ENCODE measurements at places on chromosomes 1 and 21.
A peak's percentile ranks its signal among the peaks of the same experiment; 100 is the strongest.

DNA sequence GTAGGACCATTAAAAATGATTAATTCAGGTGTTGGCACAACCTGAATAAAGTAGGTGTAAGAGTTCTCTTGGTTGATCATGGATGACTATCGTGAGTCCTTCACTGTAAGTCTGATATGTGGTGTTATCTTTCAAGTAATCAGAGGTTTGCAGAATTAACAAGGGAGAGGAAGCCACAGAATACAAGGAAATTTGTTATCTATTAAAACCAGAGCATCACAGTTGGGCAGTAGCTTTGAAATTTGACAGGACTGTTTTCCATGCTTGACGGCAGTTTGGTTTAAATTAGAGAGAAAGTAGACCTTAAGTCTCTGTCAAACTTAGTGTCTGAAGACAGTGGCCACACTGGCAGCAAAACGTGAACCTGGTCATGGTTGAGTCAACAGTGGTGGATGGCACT, 139.5 kb upstream of the KCNK2 start:
- no peak for DNase-seq

- DNase-seq = peak; percentile 83
Measured at GRCh38 chr1:156160743-156161171, 7.4 kb downstream of the SEMA4A start.

GRCh38 chr21:31520561-31521098, 138.9 kb upstream of the SOD1 start:
- DNase-seq = no peak

DNA sequence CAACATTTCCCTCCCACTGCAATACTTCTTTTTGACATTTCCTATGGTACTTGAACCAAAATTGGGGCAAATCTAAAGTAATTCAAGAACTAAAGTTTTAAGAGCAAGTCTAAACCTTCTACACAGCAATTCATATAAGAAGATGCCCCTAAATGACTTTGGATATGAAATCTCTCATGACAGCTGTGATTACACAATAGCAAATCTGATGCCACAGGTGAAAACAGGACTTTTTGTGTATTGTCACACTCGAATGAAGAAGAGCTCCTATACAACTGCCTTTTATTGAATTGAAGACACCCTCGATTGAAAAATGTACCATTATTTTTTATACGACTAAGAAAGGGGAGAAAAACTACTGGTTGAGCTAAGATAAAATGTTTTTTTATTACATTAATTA, 59.6 kb upstream of the DYNLT5 start:
- no peak for DNase-seq

- no peak for DNase-seq
Measured at GRCh38 chr1:151287767-151288500, 5.8 kb downstream of the ZNF687 start.

DNA sequence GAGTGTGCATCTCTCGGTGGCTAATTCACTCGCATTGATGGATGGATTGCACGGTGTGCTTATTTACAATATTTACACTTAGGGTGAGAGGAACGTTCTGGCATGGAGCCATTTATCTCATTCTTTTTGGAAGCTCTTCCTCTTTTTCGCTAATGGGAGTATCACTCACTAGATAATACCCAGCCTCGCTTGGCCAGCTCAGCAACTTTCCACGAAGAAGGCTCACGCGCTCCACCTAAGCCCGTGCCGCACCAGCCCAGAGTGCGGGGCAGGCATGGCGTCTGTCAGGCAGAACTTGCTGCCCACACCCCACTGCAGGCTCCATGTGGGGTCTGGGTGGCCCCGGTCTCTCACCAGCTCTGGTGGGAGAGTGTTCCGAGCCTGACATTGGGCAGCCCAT, 484.9 kb downstream of the NPHP4 start:
- no peak for DNase-seq

- no peak for DNase-seq
Measured at GRCh38 chr1:5576011-5576672, 416.1 kb downstream of the NPHP4 start.

- DNase-seq = no peak
Measured at GRCh38 chr1:22176258-22176657, 33.4 kb upstream of the WNT4 start.

DNA sequence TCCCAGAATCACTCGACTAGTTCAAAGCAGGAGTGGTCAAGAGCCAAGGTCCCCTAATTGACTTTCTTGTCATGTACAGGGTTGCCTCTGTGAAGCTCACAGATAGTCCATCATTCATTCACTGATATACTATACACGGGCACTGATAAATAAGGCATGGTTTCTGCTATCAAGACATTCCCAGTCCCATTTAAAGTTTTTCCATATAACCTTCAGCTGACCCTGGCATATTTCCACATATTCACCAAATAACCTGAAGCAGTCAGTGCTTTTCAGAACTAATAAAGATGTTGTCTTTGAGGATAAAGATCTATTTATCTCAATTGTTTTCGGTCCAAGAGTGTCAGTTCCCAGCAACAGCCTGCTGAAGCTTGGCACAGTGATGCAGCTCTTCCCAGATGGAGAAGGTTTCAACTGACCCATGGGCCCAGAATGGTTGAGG, 173.4 kb downstream of the ZZZ3 start:
- no peak for DNase-seq

DNA sequence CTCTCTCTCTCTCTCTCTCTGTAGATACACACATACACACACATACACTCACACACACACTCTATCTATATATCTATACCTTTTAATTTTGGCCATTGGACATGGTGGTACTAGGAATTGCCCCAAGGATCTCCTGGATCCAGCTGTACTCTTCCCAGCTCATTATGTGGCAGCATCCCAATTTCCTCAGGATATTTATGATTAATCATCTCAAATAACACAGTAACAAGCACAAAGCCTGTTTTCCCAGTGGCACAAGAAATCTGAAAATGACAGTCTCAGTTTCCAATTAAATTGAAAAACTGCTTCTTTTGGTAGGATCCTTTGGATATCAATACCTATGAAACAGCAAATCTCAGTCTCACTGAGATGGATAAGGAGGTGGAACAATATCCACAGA, 27.6 kb downstream of the S100A10 start:
- DNase-seq = no peak

- no peak for DNase-seq
Measured at GRCh38 chr1:201648066-201648906, 109.4 kb downstream of the NAV1 start.

DNA sequence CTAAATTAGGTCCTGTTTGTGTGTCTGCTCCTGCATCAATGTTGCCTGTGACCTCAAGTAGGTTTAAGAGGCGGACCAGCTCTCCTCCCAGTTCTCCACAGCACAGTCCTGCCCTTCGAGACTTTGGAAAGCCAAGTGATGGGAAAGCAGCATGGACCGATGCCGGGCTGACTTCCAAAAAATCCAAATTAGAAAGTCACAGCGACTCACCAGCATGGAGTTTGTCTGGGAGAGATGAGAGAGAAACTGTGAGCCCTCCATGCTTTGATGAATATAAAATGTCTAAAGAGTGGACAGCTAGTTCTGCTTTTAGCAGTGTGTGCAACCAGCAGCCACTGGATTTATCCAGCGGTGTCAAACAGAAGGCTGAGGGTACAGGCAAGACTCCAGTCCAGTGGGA, 79.9 kb downstream of the PRDM2 start:
- DNase-seq = no peak

- DNase-seq = no peak
Measured at GRCh38 chr1:204514828-204515227, 1.4 kb upstream of the MDM4 start.

DNA sequence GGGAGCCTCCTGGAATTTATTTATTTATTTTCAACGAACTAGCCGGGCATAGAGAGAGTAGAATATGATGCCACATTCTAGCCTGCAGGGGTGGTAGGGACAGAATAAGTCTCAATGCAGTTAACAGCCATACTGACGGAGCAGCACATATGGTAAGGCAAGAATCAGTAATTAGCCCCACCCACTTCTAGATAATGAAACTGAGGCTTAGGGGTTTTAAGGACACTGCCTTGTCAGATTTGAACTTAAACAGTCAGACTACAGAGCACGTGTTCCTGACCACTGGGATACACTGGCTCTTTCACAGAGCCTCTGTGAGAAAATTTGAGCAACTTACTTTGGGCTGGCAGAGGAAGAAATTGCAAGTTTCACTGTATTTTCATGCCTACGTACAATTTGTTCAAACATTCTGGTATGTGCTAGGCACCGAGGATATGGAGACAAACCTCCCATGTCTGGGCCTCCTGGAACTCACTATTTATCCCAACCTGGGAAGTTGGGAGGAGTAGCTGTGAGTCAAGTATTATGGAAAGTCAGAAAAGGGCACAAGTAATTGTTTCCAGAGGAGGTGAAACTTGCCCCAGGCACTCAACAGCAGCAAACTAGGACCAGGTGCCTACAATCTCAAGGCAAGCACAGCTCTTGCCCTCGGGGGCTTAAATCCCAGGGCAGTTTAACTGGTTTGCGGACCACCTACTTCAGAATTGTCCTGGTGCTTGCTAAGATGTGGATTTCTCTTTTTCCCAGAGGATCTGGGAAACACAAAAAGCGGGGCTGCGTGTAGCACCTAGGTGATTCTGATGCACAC, 1.6 kb upstream of the CLIC4 start:
- DNase-seq = no peak

- no peak for DNase-seq
Measured at GRCh38 chr1:36034692-36035091, 49.2 kb upstream of the TEKT2 start.

- DNase-seq = no peak
Measured at GRCh38 chr1:231059566-231060193, 19.6 kb upstream of the FAM89A start.

DNA sequence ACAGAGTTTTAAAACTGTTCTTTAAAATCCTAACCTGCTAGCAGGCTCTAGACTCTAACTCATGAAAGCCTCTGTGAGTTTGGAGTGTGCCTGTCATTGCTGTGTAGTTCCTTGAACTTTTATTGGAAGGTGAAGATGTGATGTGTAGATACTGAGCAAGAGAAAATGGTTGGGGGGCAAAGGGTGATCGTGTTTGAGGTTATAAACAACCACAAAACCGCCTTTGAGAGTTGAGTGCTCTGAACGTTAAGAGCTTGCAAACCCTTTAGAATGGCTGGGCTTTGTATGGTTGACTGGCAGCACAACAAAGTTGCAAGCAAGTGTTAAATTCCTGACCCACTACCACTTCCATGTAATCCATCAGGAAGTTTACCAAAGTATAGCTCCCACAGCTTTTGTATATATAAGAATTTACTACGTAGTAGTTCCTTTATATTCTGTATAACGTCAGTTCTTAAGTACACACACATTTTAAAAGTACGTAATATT, 19.6 kb downstream of the BACE2 start:
- no peak for DNase-seq

DNA sequence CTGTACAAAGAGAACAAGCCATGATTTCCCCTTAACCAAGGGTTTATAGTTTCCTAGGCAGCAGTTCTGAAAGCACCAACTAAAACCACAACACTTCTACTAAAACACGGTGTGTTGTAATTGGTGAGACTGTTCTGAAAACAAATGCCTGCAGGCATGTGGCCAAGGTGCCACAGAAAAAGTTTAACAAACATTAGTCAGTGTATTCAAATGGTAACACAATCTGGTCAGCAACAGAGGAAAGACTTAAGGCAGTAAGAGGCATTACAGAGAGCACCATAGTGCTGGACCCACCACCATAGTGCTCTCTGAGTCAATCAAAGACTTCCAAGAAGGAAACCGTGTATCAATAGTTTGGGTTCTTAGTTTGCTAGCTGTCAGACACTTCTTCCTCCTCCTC, 16.7 kb downstream of the SNIP1 start:
- DNase-seq = no peak
